ENCODE measurements at places on chromosomes 2 and 18.
A peak's percentile ranks its signal among the peaks of the same experiment; 100 is the strongest.

DNA sequence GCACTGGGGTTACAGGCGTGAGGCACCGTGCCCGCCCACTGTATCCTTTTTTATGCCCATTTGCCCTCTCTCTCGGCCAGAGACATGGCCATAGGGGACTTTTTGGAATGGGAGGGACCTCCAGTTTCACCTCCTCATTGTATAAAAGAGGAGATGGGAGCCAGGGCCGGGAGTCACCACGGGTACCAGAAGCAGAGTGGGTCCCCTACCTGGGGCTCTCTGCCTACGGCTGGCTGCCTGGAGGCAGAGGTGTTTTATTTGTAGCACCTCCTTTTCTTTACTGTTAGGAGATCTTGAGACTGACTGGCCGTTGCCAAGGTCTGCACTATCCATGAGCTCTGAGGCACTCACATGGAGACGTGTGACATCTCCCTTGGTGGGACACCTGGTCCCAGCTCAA is 162.8 kb downstream of the LDLRAD4 start:
- DNase-seq = no peak

GRCh38 chr2:196213252-196213980 is 42.0 kb upstream of the STK17B start:
- DNase-seq = no peak

- peak; percentile 77 for DNase-seq
Observed at GRCh38 chr2:190159453-190159852, 96.9 kb upstream of the MSTN start.

GRCh38 chr18:79382681-79383387 is 12.9 kb upstream of the NFATC1 start:
- DNase-seq = no peak

DNA sequence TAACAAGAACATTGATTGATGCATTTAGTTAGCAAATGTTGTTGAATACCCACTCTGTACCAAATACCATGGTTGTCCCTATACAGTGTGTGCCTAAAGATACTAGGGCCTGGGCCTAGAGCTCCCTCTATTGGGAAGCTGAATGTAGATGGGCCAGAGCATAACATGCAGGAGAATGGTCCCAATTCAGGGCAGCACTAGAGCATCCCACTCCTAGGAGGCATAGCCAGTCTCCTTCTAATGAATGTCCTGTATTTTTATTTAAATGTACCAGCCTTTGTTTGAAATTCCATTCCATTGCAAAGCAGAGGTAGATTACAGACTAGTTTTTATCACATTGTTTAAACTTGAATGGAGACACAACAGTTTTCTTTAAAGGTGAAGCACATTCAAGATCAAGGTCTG is 90.6 kb downstream of the FEZ2 start:
- DNase-seq = peak; percentile 45

DNA sequence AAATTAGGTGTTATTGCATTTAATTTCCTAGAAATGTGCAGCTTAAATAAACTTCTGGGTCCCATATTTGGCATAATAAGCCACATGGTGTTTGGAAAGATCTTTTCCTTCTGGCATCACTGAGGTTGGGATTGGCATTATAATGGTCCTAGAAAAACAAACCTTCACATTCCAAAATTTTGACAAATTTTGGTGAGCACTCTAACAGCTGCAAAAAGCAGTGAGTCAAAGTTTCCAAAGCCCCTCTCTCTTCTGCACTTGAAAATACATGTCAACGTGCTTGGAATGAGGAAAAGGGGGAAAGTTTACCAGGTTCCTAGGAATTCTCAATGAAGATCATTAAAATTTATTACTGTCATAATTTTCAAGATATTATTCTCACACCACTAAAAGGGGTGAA is 77.8 kb upstream of the STK17B start:
- DNase-seq = no peak

DNA sequence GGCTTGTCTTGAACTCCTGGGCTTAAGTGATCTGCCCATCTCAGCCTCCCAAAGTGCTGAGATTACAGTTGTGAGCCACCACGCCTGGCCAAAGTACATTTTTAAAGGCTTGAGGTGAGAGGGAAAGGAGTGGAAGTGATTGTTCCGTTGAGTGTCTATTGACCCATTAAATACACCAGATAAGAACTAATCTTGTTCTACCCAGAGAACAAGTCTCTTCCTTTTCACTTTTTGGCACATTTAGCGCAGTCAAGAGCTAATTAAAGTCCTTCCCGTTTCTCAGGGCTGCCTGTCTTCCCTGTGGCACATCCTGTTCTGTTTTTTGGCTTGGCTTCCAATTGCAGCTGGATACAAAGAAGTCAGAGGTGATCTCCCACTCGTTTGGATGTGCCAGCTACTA is 172.3 kb downstream of the ALPK2 start:
- no peak for DNase-seq

DNA sequence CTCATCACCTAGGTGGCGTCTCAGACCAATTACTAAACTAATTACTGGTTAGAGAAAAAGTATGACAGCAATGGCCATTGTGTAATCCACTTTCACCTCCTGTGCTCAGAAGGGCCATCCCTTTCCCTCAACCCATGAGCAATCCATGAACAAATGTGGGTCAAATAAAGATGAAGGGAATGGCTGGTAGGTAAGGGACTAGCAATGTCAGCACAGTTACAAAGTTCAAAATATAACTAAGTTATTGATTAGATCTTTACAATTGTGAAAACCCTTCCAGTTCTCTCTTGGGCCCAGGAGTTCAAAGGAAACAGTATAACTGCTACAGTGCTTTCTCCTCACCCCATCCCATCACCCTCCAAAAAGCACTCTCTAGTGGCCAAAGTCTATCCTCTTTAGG is 98.3 kb downstream of the DTNA start:
- DNase-seq = no peak

DNA sequence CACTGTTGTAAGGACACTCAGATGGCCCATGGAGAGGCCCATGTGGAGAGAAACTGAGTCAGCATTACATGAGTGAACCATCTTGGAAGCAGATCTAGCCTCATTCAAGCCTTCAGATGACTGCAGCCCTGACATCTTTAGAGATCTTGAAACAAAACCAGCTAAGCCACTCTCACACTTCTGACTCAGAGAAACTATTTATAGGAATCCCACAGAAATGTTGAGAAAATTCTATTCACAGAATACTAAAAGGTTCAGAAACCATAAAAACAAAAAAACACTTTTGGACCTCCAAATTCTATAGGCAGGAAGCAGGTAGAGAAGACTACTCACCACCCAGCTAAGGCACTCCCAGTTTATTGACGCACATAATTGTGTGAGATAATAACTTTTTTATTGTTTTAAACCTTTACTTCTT is 8.7 kb downstream of the TMEM169 start:
- DNase-seq = no peak

DNA sequence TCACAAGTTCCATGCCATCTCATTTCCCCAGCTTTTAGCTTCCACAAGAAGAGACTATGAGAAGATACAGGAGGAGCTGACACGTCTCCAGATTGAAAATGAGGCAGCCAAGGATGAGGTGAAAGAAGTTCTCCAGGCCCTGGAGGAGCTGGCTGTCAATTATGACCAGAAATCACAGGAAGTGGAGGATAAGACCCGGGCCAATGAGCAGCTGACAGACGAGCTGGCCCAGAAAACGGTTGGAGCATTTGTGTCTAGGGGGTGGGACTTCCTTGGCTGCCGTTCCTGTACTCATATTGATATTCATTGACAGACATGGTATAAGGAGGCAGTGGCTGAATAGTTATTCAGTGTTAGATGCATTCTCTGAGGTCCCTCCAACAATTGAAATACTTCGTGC is 57.2 kb upstream of the LYPD6B start:
- DNase-seq = no peak

- no peak for DNase-seq
Observed at GRCh38 chr18:67590571-67591141, 74.1 kb upstream of the DSEL start.

DNA sequence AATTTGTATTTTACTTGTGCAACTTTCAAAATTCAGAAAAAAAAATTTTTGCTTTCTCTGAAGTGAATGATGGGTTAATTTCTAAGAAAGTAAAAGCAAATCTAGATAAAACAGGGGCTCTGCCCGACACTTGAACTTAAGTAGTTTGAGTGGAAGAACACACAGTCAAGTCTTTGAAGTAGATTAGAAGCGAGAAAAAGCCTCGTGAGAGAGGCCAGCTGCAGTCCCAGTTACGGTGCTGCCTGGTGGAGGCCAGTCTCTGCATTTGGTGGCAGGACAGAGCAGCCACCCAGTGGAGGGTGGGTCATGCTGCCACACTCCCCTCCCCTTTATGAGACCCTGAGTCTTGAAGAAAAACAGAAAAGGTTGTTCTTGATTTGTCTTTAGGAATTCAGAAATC is 81.8 kb downstream of the INPP5D start:
- no peak for DNase-seq

GRCh38 chr2:81576713-81577112 is 1272.2 kb upstream of the LRRTM1 start:
- no peak for DNase-seq

DNA sequence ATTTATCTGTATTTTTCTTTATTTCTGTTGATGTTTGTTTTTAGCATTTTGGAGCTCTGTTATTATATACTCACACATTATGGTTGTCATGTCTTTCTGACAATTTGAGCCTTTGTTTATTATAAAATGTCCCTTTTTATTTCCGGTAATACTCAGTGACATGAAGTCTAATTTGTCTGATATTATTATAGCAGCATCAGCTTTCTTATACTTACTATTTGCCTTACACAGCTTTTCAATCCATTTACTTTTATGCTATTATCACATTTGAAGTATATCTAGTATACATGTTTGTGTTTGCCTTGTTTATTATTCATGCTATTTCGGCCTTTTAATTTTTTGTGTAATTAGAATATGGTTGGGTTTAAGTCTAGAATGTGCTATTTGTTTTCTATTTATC is 430.6 kb upstream of the FANCL start:
- DNase-seq = no peak

DNA sequence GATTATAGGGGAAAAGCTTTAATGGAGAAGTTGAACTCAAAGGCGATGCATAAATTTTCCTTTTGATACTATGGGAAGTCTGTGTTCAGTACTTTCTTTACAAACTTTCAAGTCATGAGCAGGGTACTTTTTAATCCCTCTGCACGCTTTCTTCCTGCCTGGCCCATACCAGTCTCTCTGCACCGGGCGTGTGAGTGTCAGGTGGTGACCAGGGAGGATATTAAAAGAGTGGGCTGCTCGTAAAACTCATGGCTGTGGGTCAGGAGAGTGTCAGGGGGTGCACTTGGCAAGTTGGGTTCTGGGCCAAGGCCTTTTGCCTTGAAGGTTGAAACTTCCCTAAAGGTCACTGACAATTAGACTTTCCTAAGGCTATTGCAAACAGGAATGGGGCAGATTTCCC is 367.8 kb downstream of the GPD2 start:
- no peak for DNase-seq

GRCh38 chr2:43239981-43240765 is 13.8 kb upstream of the ZFP36L2 start:
- DNase-seq = peak; percentile 16

DNA sequence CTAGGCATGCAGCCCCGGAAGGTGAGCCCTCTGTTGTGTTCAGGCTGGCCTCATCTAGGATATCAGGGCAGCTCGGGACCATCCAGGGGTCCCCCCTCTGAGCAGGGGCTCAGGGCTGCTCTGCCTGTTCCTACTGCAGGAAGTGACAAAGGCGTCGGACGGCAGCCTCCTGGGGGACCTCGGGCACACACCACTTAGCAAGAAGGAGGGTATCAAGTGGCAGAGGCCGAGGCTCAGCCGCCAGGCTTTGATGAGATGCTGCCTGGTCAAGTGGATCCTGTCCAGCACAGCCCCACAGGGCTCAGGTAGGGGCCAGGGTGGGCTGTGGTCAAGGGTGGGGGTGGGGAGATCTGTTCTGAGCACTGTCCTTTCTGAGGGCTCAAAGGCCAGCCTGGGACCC is 13.1 kb downstream of the KCNIP3 start:
- DNase-seq = no peak

- DNase-seq = no peak
Observed at GRCh38 chr2:14016289-14016955, 616.1 kb upstream of the LRATD1 start.

GRCh38 chr2:186273953-186274352 is 212.1 kb upstream of the ZC3H15 start:
- no peak for DNase-seq

DNA sequence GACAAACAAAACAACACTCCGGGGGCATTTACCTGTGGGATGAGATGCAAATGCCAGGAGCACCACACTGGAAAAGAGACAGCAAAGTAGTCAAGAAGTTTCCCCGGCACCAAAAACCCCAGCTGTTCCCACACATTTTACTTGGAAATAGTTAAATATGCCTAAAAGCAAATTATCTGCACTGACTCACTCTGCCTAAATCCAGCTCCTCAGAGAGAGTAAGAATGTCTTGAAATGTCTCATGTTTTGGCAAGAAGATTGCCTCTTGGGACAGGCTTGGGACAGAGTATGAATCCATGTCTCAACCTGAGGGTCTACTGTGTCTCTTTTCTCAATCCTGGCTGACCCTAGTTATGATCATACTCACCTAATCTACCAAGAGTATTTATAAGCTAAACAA is 87.5 kb upstream of the RIOK3 start:
- DNase-seq = no peak

DNA sequence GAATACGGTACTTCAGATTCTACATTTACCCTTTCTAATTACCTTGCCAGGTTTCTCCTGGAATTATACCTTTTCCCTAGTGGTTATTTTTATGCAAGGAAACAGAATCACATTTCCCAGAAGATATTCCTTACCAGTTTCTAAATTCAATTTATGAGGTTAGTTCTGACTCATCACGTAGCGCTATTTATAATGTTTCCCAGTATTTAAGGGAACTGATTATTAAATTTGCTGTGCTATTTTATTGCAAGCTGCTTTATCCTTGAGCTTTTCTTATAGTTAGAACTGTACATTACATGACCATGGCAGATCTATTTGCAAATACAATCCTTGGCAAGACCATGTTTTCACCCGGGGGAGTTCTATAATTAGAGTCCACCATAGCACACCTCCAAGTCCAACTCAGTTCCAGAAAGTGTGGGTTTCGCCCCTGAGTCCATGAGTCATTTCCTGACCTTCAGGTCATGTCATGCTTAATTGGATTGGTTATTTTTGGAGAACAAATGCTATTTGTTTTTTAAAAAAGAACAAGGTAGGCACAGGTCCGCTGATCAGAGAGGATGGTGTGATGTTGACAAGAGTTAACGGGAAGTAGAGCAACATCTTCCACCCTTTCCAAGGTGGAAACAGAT is 126.6 kb downstream of the ZNF532 start:
- DNase-seq = peak; percentile 58

DNA sequence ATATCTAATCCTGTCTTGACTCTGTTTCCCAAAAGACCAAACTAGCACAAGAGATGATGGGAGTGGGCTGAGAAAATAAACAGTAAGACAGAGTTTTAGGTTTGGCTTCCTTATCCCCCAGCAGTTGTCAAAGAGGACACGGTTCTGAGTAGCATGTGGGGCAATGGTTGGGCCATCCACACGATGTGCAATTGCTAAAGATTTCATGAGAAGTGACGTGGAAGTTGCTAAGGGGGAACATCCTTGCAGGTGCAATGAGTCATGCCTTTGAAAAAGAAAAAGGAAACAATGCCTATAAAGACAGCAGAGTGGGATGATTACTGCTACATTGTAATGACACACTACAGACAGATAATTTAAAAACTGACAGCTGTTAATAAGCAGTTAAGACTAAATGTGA is 1395.8 kb downstream of the LRP1B start:
- DNase-seq = peak; percentile 27

GRCh38 chr18:369224-370015 is 101.6 kb upstream of the THOC1 start:
- no peak for DNase-seq

- DNase-seq = no peak
Observed at GRCh38 chr2:154533300-154533940, 165.1 kb upstream of the KCNJ3 start.

GRCh38 chr18:25896956-25897355 is 193.5 kb downstream of the SS18 start:
- DNase-seq = no peak

- DNase-seq = peak; percentile 76
Observed at GRCh38 chr2:46461011-46461674, 18.2 kb upstream of the TMEM247 start.
